ENCODE measurements at places on chromosomes 4 and X. TPM values are rescaled to one million over a fixed set of nuclear protein-coding genes. Genes with fewer than 3 reads are reported as not detected.

GRCh38 chrX:38941675-38942074 lies 140.4 kb downstream of the MID1IP1 start:
- no peak for DNase-seq

DNA sequence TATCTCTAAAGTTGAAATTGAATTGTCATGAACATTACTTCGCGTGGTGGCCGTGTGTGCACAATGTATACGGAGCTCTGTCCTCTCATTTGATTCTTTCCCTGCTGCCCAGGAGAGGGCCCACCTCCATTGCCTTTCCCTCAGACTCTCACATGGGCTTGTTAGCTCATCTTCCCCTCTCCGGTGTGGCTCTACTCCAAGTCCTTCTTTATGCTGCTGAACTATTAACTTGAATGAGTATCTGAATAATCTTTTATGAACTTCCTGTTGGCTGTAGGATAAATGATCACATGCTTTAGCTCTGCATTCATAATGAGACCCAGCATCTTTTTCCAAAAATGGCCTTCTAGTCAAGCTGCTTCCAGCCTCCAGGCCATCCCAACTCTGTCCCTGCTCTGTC lies 68.8 kb upstream of the CLNK start:
- peak; percentile 43 for DNase-seq

- no peak for DNase-seq
Measured at GRCh38 chrX:20433388-20433775, 166.7 kb upstream of the RPS6KA3 start.

DNA sequence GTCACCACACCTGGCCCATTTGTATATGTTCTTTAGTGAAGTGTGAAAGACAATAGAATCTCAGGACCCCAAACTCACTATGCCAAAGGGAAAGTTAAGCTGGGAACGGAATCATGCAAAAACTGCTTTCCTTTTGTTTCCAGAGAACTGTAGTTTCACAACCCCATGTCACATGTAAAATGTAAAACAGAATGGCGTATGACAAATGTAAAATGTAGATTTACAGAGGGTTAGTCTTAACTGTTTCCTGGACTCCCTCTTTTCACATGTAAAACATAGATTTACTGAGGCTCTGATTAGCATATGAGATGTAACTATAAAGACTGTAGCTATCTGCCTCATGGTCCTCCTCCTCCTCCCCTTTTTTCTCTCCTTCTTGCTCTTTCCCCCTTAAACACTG lies 66.3 kb downstream of the ABLIM2 start:
- no peak for DNase-seq

DNA sequence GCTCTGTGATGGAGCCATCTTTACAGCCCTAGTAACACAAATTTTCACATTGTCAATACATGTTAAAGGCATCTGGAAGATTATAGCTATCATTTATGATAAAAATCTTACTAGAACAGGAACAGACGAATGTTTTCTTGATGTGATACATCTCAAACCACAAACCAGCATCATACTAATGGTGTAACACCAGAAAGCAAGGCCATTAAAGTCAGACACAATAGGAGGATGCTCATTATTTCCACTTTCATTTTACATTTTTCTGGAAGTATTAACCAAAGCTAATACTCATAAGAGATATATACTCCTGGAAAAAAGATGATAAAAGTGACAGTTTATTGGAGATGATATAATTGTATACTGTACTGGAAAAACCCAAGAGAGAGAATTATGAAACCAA lies 5.3 kb downstream of the AKAP14 start:
- no peak for DNase-seq

GRCh38 chrX:20680998-20681397 lies 414.3 kb upstream of the RPS6KA3 start:
- DNase-seq, result no peak

GRCh38 chr4:7666011-7666410 lies 231.3 kb upstream of the PSAPL1 start:
- DNase-seq, result no peak

DNA sequence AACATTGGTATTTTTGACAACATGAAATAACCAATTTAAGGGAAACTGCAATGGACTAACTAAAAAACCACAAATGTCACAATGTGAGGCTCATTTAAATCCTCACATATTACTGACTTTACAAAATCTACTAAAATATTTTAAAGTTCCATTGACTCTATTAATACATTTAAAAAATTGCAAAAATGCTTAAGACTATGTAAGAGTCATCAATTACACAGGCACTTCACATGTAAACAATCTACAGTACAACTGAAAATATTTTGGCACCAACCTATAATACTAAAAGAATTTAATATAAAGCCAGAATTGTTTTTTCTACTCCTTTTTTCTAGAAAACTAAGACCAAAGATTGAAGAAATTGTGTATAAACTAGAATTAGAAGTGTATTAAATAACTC lies 76.8 kb upstream of the RBMXL3 start:
- no peak for DNase-seq

GRCh38 chrX:66046612-66047235 lies 6.8 kb upstream of the VSIG4 start:
- no peak for DNase-seq

DNA sequence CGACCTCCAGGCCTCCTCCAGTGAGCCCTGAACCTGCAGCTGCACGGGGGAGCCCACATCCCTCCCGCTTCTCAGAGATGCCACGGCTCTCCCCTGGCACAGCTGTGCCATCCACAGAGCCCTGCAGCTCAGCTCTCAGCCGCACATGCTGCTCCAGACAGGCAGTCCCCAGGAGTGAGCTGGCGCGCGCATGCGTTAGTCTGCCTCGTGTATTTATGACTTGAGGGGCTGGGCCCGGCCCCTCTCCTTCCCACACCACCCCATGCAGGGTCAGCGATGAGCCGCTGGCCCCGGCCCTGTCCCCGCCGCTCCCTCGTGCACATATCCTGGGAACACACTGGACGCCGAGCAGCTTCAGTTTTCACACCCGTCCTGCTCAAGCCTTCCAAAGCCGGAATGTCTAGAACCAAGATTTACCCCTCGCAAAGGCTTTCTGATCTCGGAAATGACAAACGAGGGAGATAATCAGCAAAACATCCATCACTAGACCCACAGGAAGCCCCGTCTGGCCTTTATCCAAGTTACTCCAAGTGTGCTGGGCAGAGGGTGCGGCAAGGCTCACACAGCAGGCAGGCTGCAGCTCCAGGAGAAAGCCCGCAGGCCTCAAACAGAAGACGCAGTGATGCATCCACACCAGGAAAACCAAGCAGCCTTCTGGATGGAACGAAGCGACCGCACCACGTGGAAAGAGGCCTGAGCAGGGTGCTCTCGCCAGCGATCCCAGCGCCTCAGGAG lies 24.3 kb downstream of the GAK start:
- DNase-seq, result no peak

- peak; percentile 58 for DNase-seq
Measured at GRCh38 chr4:142846108-142846728, at the start of gene INPP4B. Gene INPP4B, minus strand, starts transcription at chr4:142846301.

DNA sequence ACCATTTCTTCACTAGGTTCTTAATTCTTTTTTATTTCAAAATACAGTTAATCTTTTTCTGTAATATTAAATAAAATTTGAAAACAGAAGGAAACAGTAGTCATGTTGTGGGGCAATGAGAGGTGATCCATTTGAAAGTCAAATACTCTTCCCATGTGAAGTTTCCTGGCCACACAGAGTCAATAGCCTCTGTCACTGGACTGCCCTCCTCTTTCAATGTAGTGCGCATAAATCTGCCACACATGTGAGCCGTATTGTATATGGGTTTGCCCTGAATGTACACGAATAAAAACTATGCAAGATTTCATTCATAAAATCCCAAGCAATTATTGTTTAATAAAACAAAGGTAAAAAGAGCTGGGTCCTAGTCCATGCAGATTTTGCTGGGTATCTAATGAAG lies 59.1 kb downstream of the NKX6-1 start:
- no peak for DNase-seq

GRCh38 chr4:37666625-37667071 lies 19.5 kb downstream of the RELL1 start:
- no peak for DNase-seq

DNA sequence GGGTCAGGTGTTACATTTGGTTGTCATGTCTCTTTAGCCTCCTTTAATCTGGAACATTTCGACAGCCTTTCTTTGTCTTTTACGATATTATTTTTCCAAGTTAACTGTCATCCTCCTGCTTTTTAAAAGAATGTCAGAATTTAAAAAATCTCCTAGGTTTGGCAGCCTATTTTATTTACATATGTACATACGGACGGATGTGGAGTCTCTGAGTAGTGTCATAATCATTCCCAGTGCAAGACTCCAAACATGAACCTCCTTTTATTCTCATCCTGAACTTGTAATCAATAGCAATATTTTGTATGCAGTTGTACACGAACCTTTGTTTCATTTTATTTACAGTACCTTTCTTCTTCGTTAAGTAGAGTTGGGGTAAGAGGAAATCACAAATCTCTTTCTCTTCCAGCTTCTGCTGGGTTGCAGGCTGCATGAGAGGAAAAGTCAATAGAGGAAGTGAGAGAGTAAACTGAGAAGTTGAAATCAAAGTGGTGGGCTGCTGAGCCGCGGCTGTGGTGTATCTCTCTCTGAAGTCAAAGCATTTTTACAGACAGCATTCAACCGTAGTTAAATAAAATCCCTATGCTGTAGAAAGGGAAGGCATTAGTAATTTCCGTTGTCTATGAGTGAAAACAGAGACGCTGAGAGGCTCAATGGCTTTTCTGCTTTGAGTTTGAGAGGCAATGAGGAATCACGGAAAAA lies 53.9 kb upstream of the RPS6KA3 start:
- DNase-seq, result no peak

DNA sequence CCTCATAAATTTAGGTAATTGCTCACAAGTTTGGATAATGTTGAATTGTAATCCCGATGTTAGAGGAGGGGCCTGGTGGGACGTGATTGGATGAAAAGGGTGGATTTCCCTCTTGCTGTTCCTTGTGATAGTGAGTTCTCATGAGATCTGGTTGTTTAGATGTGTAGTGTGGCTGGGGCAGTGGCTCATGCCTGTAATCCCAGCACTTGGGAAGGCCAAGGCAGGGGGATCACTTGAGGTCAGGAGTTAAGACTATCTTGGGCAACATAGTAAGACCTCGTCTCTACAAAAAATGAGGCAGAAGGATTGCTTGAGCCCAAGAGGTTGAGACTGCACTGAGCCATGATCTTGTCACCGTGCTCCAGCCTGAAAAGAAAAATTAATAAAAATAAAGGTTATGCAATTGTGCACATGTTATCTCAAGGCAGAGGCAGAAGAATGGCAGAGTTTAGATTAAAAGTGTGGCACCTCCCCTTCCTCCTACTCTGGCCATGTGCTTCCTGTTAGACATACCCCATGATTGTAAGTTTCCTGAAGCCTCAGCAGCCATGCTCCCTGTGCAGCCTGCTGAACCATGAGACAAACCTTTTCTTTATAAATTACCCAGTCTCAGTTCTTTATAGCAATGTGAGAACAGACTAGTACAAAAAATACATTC lies 36.5 kb downstream of the ERVMER34-1 start:
- no peak for DNase-seq

The TRPC5OS gene
- polyA plus RNA-seq, result 0.22 TPM

The NDP gene
- 3.0 TPM for polyA plus RNA-seq

The GALNTL6 gene
- 0.19 TPM for polyA plus RNA-seq
